ENCODE measurements at places on chromosomes 1 and 21.

DNA sequence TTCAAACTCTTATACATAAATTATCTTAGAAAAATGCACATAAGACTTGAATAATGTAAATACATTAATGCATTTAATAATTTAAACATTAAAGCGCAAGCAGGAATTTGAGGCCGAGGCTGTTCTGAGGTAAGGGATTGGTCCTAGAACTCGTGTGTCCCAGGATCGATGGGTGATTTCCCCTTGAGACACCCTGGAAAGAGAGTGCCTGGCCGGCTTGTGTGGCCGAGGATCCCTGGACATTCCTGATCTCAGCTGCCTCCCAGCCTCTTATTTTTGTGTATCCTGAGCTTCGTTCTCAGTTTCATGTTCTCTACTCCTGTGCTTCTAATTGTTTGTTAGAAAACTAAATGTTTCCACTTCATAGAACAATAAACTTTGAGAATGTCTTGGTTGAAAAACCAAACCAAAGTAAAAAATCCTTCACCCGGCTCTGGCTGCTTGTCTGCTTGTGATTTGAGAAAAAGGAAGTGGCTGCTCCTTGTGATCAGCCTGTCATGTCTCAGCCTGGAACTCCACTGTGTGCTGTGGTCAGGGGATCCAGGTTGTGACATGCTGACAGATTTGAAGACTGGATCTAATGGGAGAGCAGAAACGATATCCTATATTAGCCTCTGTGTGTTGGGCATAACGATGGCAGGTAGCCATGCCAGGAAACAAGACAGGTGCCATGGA is 40.7 kb downstream of the PEX14 start:
- DNase-seq: no peak

- DNase-seq: no peak
Observed at GRCh38 chr1:209661071-209661470, 8.8 kb upstream of the LAMB3 start.

DNA sequence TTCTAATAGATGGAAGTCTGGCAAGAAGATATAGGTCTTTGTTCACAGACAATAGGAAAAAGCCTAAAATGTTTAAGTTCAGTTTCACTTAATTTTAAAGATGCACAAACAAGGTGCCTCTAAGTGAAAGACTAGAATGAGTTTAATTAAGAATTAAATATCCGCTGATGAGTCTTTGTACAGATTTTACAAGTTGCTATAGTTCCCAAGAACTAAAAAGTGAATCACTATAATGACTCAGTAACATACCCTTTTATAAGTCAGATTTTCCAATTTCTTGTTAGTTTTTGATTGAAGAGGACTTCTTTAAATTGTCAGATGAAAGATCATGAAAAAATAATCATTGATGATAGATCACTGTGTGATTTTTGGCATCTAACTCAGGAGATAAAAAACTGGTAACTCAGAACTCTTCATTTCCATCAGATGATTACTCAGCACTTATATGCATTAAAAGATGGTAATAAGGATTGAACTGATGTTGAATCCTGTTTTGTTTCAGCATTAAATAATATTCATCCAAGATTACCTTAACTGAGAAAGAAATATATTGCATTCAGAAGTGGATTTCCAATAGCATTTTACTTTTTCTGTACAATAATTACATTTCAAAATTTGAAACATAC is 59.0 kb upstream of the ST6GALNAC3 start:
- no peak for DNase-seq

- DNase-seq: no peak
Observed at GRCh38 chr1:111183308-111184069, 17.0 kb downstream of the DENND2D start.
